Pancreas (tissue), 10 donors: ENCODE measurements at places on chromosomes 3 and 15. TPM values are rescaled to one million over a fixed set of nuclear protein-coding genes. Genes with fewer than 3 reads are reported as not detected.

Gene LRRC34
- total RNA-seq = 0.16 TPM

Gene DAZL
- total RNA-seq = not detected

Gene PATL2
- 0.24 TPM for total RNA-seq

Gene P2RY13
- total RNA-seq = 0.32 TPM

Gene CEP19
- 0.79 TPM for total RNA-seq

Gene CD200R1
- not detected for total RNA-seq

Gene RTP3
- total RNA-seq = not detected

Gene TMC3
- total RNA-seq = not detected

Gene THAP10
- total RNA-seq = 0.86 TPM

Gene THPO
- not detected for total RNA-seq

Gene RAD51
- 0.69 TPM for total RNA-seq

Gene ADAMTS17
- total RNA-seq = 11.1 TPM

Gene ZSCAN2
- total RNA-seq = 14.5 TPM

Gene PLA2G4D
- total RNA-seq = 0.09 TPM

Gene CLDN18
- total RNA-seq = 8.1 TPM

Gene TRIM42
- not detected for total RNA-seq

Gene STRIT1
- not detected for total RNA-seq

Gene GPR15
- total RNA-seq = not detected

Gene TRIM71
- not detected for total RNA-seq

Gene GPR149
- total RNA-seq = not detected

Gene SLC35G2
- total RNA-seq = 1.5 TPM

Gene CFAP20DC
- total RNA-seq = 0.23 TPM

Gene FAM107A
- total RNA-seq = 3.5 TPM

Gene STAC
- not detected for total RNA-seq

Gene GCNT3
- total RNA-seq = 2.0 TPM

Gene FETUB
- not detected for total RNA-seq

Gene CCNL1
- total RNA-seq = 40.5 TPM

Gene C15orf62
- total RNA-seq = 0.08 TPM

Gene MAGI1
- 31.1 TPM for total RNA-seq

Gene SMCO1
- not detected for total RNA-seq

Gene GOLGA8J
- total RNA-seq = 0.34 TPM

Gene CHRNA7
- 6.4 TPM for total RNA-seq

Gene ZMYND10
- total RNA-seq = 1.3 TPM

Gene FES
- total RNA-seq = 3.9 TPM

Gene CIDEC
- total RNA-seq = 0.16 TPM

Gene CLRN1
- not detected for total RNA-seq

Gene SNTN
- total RNA-seq = not detected

Gene GOLGA6A
- not detected for total RNA-seq

Gene A4GNT
- 1.0 TPM for total RNA-seq

Gene GPR160
- 12.7 TPM for total RNA-seq

Gene PGBD4
- 0.37 TPM for total RNA-seq

Gene CISH
- total RNA-seq = 7.8 TPM

Gene C3orf49
- total RNA-seq = not detected

Gene GOLGA6L24
- total RNA-seq = not detected

Gene JAGN1
- total RNA-seq = 24.5 TPM

Gene TM4SF18
- 3.6 TPM for total RNA-seq
